ENCODE measurements at places on chromosomes 5 and 9. TPM values are rescaled to one million over a fixed set of nuclear protein-coding genes. Genes with fewer than 3 reads are reported as not detected.

Gene FOXD4
- not detected for total RNA-seq

Gene IFNA2
- not detected for total RNA-seq

Gene PCDHB9
- 0.18 TPM for total RNA-seq

Gene ABO
- not detected for total RNA-seq

Gene C5orf52
- total RNA-seq = not detected

Gene ITK
- not detected for total RNA-seq

Gene TXNDC8
- total RNA-seq = not detected

Gene COX7C
- 210 TPM for total RNA-seq

Gene TEK
- 10.8 TPM for total RNA-seq

Gene LCN15
- not detected for total RNA-seq

Gene MACIR
- 21.3 TPM for total RNA-seq

Gene PTRH1
- total RNA-seq = 5.4 TPM

Gene PPP2R2B
- not detected for total RNA-seq

Gene NUTM2F
- not detected for total RNA-seq

Gene CCNO
- not detected for total RNA-seq

Gene CCIN
- total RNA-seq = 1.1 TPM

Gene PCDHA13
- total RNA-seq = not detected

Gene SLC44A1
- 19.4 TPM for total RNA-seq

Gene GOLM1
- 54.8 TPM for total RNA-seq

Gene GPR107
- total RNA-seq = 17.8 TPM

Gene SEMA5A
- 12.5 TPM for total RNA-seq

Gene INSL4
- not detected for total RNA-seq

Gene UBE2R2
- 12.7 TPM for total RNA-seq

Gene CCL28
- under 0.01 TPM for total RNA-seq

Gene PCDHGA5
- 2.0 TPM for total RNA-seq

Gene KCNMB1
- total RNA-seq = not detected

Gene NRARP
- not detected for total RNA-seq

Gene HRH2
- total RNA-seq = not detected

Gene HTR1A
- total RNA-seq = not detected

Gene GARIN3
- total RNA-seq = not detected

Gene C9orf153
- not detected for total RNA-seq
